Stimulated activated CD8-positive, alpha-beta memory T cell treated with anti-CD3 and anti-CD28 coated beads, Interleukin-2, amount 100 ng/mL, for 48 hours (primary cell): ENCODE measurements at places on chromosomes 5 and 9.

DNA sequence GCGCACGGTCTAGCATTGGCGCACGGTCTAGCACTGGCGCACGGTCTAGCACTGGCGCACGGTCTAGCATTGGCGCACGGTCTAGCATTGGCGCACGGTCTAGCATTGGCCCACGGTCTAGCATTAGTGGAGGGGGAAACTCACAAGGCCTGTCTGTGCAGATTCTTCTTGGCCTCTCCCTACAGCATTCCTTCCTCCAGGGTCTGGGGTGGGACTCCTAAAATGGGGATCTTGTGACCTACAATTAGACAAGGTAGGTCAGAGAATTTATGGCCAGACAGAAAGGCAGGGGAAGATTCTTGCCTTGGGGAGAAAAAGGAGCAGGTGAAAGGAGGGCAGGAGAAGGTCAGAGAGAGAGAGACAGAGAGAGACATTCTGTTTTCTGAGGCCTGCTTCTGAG is 5.4 kb upstream of the GBGT1 start:
- DNase-seq = no peak

DNA sequence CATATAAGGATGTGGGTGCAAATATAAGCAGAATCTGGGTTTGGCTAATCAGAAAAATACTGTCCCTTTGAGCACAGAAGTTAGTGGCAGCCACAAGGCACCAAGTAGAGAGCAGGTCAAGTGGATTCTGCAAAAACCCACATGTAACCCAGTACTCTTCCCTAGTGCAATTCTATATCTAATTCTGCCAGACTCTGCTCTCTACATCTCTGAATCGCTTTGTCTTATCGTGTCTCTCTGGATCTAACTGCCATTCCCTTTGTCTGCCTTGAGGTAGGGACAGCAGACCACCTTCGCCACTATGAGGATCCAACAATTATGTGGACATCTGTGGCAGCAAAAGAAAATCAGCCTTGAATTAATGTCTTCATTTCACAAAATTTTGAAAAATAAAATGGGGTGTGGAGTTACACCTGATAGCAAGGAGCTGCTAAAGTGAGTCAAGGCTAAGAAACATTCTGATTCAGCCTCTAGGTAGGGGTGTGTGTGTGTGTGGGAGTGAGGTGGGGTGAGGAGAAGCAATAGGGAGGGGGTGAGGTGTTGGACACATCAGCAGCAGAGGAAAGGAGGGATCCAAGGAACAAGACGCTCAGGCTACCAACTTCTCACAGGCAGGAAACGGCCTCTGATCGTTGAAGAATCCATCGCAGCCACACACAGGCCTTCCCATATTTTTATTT is 33.7 kb upstream of the ZNF366 start:
- DNase-seq = no peak

DNA sequence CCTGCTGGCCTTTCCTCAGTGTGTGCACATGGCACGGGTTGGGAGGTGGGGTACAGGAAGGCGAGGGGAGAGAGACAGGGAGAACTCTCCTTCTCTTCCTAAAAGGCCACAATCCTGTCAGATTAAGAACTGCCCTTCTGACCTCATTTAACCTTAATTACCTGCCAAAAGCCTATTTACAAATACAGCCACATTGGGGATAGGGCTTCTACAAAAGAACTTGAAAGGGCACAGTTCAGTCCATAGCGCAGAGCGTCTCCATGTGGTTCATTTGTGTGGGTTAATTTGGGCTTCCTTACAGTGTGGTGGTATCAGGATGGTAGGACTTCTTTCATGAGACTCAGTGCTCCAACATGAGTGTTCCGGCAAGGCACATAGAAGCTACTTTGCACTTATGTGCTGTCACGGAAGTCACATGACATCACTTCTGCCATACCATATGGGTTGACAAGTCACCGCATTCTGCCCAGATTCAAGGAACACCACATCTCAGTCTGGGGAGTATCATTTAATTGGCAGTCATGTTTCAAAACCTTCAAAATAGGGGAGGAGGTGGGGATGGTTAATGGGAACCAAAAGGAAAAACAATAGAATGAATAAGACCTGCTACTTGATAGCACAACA is 46.8 kb downstream of the NLN start:
- no peak for DNase-seq

DNA sequence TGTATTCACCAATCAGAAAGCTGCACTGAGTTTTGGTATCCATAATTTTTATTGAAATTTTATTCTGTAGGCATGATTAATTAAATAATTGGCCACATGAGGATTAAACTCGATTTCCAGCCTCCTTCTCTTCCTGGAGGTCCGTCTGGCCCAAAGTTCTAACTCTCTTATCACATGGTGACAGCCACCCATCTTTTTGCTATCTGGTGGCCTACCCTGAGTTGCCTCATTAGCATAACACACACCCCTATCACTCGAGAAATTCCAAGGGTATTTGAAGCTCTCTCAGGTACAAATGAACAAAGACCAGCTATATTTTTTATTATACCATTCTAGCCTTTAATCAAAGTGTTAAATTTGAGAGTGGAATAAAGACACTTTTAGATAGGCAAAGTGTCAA is 57.7 kb downstream of the APC start:
- no peak for DNase-seq

GRCh38 chr9:130474106-130474505 is 29.3 kb downstream of the ASS1 start:
- DNase-seq = no peak

GRCh38 chr5:58357121-58357520 is 102.8 kb downstream of the PLK2 start:
- no peak for DNase-seq

DNA sequence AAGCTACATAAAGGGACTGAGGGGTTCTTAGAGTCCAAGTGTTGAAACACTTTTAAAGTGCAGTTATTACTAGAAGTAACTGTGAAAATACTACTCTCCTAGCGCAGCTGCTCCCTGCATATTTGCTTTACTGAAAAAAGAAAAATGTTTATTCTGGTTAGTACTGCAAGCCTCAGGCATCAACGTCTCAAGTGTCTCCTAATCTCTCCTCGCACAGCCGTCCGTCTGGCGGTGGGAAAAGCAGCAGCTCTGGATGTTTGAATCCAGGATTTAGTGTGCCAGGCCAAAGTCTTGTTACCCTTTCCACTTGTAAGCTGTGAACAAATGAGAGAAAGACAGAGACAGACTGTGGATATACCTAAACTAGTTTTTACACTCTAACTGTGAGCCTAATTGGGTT is 31.1 kb downstream of the RORB start:
- no peak for DNase-seq

DNA sequence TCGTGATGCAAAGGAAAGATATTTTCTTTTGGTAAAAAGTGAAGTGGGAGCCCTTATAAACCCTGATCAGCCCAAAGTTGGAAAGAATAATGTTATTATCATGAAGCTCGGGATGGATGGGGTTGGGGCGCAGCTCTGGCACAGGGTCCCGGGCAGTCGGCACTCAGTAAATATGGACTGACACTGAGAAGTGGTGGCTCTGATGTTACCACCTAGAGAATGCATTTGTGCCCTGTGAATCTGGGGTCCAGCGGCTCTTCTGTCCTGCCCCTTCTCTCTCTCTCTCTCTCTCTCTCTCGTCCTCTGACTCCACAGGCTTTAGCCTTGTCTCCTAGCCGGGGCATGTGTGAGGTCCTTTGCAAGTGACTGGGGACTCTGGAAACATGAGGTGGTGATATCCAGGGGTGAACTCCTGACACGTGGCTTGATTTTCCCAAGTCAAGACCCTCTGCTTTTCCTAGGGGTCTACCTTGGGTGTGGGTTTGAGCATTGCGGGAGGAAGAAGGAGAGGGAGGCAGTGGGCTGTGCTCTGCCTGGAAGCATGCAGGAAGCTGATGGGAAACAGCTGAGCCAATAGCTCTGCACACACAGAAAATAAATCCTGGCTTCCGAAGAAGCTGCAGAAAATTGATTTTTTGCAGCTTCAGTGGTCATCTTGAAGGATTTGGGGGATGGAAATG is 162.7 kb downstream of the MACROH2A1 start:
- DNase-seq = no peak

DNA sequence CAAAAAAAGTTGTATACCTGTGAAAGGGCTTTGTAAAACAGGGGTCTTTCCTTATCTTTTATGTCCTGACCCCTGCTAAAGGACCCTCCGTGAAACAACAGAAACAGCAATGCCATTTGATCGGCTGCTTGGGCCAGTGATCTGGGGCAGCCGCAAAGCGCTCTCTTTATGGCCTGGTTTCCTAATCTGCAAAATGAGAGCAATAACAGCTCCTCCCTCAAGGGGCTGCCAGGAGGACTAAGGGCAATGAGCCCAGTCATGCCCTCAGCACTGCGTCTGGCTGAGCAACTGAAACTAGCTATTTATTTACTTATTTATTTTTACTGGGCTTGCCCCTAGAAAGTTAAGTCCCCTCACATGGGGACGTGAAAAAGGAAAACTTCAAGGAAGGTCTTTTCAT is 18.3 kb downstream of the CMBL start:
- DNase-seq = no peak
